ENCODE measurements at places on chromosomes 3 and 15.

DNA sequence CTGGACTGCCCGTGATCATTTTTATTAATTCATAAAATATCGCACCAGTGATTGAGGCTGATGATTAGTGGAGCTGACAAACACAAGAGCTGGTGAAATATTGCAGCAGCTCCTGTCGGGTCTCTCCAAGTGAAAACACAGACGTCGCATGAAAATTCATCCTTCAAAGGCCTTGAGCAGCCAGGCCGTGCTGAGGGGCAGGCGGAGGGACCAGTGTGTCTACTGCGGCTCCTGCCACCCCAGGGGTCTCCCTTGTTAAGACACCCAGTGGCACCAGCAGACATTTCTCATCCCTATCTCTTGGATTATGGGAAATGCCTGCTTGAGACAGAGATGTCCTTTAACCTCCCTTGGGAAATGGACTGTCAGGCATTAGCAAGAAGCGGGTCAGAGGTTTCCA lies 289.4 kb upstream of the TLE3 start:
- DNase-seq = no peak

- DNase-seq = no peak
Observed at GRCh38 chr3:50381383-50381782, 22.1 kb upstream of the TMEM115 start.

GRCh38 chr3:52202384-52203077 lies 4.6 kb downstream of the ALAS1 start:
- no peak for DNase-seq

GRCh38 chr3:37526511-37526910 lies 335.2 kb upstream of the CTDSPL start:
- DNase-seq = no peak

GRCh38 chr3:62154457-62155148 lies 218.7 kb downstream of the FEZF2 start:
- no peak for DNase-seq

DNA sequence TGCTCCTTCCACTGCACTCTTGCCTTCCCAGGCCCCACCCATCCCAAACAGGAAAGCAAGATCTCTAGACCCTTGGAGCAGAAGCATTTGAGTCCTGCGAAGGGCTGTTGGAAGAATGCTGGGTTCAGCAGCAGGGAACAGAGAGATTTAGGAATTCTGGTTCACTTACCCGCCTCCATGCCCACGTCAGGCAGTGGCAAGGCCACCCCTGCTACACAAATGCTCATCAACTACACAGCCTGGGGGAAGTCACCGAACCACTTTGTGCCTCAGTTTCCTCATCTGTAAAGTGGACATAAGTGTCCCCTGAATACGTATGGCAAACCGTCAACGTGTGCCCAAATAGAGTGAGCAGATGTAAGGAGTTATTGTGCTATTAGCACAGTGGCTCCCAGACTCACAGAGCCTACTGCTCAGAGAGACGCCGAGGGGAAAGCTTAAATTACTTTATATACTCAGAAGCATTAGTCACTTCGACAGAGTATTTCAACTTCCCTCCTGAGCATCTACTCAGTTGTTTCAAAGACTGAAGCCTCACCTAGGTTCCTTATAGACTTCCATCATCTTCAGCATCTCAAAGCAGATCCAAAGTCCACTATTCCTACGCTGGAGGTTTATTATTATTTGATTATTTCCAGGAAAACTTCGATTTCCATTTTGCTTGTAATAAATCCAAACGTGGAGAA lies 905 bp downstream of the HOMER2 start:
- DNase-seq = no peak

DNA sequence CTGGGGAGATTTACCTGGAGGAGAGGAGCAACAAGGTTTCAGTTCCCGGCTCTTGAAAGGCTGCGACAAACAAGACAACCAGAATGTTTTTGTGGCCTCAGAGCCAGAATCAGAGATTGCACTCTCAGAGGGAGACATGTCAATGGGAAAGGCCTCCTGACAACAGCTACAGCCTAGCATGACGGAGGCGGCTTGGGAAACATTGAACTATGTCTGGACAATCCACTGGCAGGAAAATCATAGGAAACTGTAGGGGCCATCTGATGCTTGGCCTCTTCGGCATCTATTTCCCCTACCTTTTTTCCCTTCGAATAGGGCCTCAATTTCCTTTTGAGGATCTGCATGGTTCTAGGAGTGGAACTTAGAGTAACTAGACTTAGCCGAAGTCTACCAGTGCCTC lies 13.2 kb upstream of the PTPN23 start:
- no peak for DNase-seq

All from CD4-positive, alpha-beta T cell treated with Interleukin-2 at 100 ng/mL for 4 hours (primary cell).